Umbilical cord (tissue), 2 donors: ENCODE measurements at places on chromosomes 5 and 9. TPM values are rescaled to one million over a fixed set of nuclear protein-coding genes. Genes with fewer than 3 reads are reported as not detected.

DNA sequence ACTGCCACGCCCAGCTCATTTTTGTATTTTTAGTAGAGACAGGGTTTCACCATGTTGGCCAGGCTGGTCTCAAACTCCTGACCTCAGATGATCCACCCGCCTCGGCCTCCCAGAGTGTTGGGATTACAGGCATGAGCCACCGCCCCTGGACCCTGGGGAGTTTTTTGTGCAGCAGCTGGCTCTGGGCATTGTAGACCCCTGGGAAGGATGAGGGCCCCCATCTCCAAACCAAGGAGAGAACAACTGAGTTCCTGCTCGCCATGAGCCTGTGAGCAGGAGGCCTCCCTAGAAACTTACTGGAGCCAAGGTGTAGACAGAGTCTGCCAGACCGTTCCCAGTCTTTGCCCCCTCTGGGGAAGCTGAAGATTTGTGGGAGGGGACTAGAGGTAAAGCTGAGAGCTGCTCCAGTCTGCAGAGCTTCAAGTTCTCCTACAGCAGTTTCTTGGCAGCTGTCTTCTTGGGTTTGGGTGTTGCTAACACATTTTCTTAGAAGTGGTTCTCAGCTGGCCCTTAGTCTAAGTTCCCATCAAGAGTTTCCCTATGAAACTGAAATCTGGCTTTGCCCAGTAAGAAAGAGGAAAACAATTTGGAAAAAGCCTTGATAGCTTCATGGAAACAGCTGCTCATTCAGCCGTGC is 12.4 kb downstream of the NUDT2 start:
- no peak for DNase-seq

DNA sequence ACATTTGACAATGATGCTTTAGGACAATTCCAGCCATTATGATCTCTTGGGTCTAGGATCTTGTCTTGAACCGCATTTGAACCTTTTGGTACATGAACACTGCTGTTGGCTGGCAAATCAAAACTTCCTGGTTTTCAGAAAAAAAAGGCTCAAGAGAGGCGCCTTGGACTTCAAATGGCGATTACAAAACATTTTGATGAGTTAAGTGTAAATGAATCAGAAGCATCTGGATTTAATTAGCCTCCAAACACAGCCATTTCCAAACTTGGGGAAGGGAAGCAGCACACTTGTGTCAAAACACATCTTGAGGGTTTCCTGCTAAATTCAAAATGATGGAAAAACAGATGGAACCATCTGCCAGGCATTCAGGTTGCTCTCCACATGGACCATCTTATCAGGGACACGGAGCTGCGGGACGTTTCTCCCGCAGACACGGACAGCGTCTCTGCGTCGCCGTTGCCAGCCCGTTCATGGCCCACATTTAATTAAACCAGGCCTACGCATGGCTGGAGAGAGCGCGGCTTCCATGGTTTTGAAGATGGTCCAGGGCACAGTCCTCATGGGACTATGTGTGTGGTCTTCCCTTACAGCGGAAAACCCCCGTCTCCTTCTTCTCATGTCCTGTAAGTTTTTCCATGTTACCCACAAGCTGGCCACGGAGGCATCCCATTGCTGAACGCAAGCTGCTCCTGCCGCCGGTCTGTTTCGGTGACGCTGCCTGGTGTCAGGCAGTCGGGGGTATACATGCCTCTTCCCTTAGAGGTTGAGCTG is 55.8 kb upstream of the PTCH1 start:
- no peak for DNase-seq

DNA sequence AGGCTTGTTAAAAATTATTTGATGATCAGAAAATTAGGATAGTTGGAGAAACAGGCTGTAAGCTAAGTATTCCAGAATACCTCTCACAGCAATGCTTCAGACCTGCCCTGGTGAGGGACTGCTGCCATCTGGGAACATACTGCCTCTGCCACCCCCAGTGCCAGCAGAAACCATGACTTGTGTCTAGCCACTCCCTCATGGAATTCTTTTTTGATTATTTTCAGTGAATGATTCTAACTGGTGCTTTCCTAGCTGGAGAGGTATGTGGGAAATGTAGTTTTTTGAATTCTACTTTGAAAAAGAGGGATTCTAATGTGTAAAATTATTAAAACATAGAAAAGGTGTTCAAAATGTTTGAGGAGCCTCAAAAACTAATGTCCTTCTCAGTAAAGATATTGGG is 126.3 kb downstream of the HMHB1 start:
- no peak for DNase-seq

The PCDHAC2 gene
- 3.4 TPM for total RNA-seq
